ENCODE measurements at places on chromosomes 11 and 22. TPM values are rescaled to one million over a fixed set of nuclear protein-coding genes. Genes with fewer than 3 reads are reported as not detected.

KREMEN1 gene
- total RNA-seq, result 1.9 TPM

TMPRSS4 gene
- total RNA-seq, result 0.12 TPM

DDB1 gene
- total RNA-seq, result 175 TPM

MS4A6E gene
- not detected for total RNA-seq

OR10A2 gene
- not detected for total RNA-seq

PRR33 gene
- total RNA-seq, result not detected

ACTN3 gene
- 0.06 TPM for total RNA-seq

EFCAB6 gene
- 0.70 TPM for total RNA-seq

NXPE2 gene
- total RNA-seq, result not detected

KRTAP5-11 gene
- not detected for total RNA-seq

OR51E1 gene
- total RNA-seq, result not detected

OR8G5 gene
- not detected for total RNA-seq

SAA2 gene
- total RNA-seq, result not detected

IL18 gene
- 94.3 TPM for total RNA-seq

SYT8 gene
- not detected for total RNA-seq

TSSC4 gene
- total RNA-seq, result 72.9 TPM

PAX6 gene
- total RNA-seq, result 0.90 TPM

UBQLN3 gene
- total RNA-seq, result not detected

SLC35C1 gene
- 32.5 TPM for total RNA-seq

MMP12 gene
- not detected for total RNA-seq

OR4X1 gene
- total RNA-seq, result not detected

GSTT2 gene
- 0.24 TPM for total RNA-seq

SAA4 gene
- not detected for total RNA-seq

SCN4B gene
- 0.07 TPM for total RNA-seq

RIMBP3C gene
- 0.27 TPM for total RNA-seq

FOXR1 gene
- not detected for total RNA-seq

TUBA8 gene
- total RNA-seq, result 0.88 TPM

NRXN2 gene
- 0.08 TPM for total RNA-seq

HEPACAM gene
- total RNA-seq, result not detected

LIF gene
- 37.6 TPM for total RNA-seq

SEPTIN3 gene
- total RNA-seq, result 1.2 TPM

PATE2 gene
- not detected for total RNA-seq

PIWIL4 gene
- 0.19 TPM for total RNA-seq

SCGB2A2 gene
- not detected for total RNA-seq

OR4C45 gene
- total RNA-seq, result not detected

KRTAP5-2 gene
- total RNA-seq, result not detected

APIP gene
- 21.2 TPM for total RNA-seq

RASL10A gene
- not detected for total RNA-seq

SPDYC gene
- total RNA-seq, result not detected

CARD18 gene
- not detected for total RNA-seq

GP1BB gene
- 1.3 TPM for total RNA-seq

IGF2 gene
- 1.4 TPM for total RNA-seq

GDPD4 gene
- not detected for total RNA-seq

OR8H3 gene
- total RNA-seq, result not detected

FOLR1 gene
- total RNA-seq, result not detected

SCGB1D2 gene
- not detected for total RNA-seq

BBOX1 gene
- not detected for total RNA-seq

UCP3 gene
- 1.1 TPM for total RNA-seq

CHRDL2 gene
- total RNA-seq, result 4.0 TPM
